ENCODE measurements at places on chromosomes 7 and 10. TPM values are rescaled to one million over a fixed set of nuclear protein-coding genes. Genes with fewer than 3 reads are reported as not detected.

- no peak overlapping the region for H3K4me3 ChIP-seq
- DNase-seq, result peak; percentile 53
- no peaks in the 10 kb centered on the region for H3K36me3 ChIP-seq
- H3K4me1 ChIP-seq, result peaks cover 17% of the 10 kb centered on the region
- H3K27ac ChIP-seq, result peak overlapping the region; percentile 72
- H3K27me3 ChIP-seq, result no peaks in the 10 kb centered on the region
Observed at GRCh38 chr7:143120691-143121405, 11.0 kb upstream of the PIP start.

DNA sequence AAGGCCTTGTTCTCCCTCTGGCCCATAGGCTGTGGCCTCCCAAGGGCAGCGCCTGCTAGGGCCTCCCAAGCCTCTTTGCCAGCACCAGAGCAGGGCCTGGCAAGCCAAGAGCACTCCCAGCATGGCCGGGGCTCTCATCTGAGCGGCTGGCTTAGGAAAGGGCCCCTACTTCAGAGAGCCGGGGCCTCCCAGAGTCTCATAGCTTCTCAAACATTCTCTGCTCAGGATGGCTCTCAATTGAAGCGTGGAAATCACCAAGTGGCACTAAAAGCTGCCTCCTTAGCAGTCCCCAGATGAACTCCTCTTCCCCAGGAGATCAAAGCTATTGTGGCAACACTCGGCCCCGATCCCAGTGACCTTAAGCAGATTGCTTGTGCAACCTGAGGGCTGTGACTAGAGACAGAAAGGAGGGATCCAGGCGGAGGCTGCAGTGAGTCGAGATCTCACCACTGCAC is 69.4 kb downstream of the FAM53B start:
- no peak overlapping the region for H3K27ac ChIP-seq
- H3K4me3 ChIP-seq, result no peak overlapping the region
- peaks cover 47% of the 10 kb centered on the region for H3K4me1 ChIP-seq
- no peaks in the 10 kb centered on the region for H3K36me3 ChIP-seq
- DNase-seq, result no peak

DNA sequence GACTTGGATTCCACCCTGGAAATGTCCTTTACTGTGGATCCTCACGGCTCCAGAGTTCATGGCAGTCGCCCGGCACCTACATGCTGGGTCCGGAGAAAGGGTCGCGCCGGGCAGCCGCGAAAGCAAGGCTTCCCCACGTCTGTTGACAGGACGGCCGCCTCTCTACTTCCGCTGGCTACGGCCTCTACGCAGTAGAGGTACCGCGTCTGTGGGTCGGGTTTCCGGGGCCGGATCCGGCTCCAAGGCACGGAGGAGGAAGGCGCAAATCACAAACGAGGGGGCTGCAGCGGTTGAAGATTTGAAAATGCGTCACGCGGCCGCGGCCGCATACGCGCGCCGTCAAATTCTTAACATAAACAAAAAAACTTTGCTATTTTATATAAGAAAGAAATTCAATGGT is 649.6 kb downstream of the REEP3 start:
- H3K4me1 ChIP-seq, result no peaks in the 10 kb centered on the region
- no peak for DNase-seq
- H3K4me3 ChIP-seq, result no peak overlapping the region
- H3K27ac ChIP-seq, result no peak overlapping the region

The CNPY4 gene
- 13.7 TPM for total RNA-seq

DNA sequence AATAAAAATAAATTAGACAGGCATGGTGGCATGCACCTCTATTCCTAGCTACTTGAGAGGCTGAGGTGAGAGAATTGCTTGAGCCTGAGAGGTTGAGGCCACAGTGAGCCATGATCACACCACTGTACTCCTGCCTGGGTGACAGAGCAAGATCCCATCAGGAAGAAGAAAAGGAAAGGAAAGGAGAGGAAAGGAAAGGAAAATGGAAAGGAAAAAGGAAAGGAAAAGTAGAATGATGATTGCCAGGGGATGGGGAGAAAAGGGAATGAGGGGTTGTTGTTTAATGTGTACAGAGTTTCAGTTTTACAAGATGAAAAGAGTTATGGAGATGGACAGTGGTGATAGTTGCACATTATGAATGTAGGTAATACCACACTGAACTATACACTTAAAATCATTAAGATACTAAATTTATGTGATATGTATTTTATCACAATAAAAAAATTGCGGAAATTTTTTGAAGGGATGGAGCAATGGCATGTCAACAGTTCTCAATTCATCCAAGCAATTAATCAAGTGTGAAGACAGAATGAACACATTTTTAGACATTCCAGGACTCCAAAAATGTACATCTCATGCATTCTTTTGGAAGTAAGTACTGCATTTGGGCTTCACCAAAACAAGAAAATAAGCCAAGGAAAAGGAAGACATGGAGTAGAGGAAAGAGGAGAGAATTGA is 44.3 kb downstream of the IL6 start:
- H3K27me3 ChIP-seq, result 0 out of 2 replicates have a peak, but pooled peaks cover 2% of the 10 kb centered on the region
- H3K27ac ChIP-seq, result no peak overlapping the region
- DNase-seq, result no peak
- no peaks in the 10 kb centered on the region for H3K4me1 ChIP-seq
- H3K36me3 ChIP-seq, result no peaks in the 10 kb centered on the region
- H3K4me3 ChIP-seq, result no peak overlapping the region

The ITIH2 gene
- not detected for total RNA-seq

Data from SJCRH30 (cell line).